ENCODE measurements at places on chromosomes 6 and 20.

- DNase-seq = no peak
These were observed 154.3 kb upstream of the RPS6KA2 start for GRCh38 chr6:166781331-166781730.

DNA sequence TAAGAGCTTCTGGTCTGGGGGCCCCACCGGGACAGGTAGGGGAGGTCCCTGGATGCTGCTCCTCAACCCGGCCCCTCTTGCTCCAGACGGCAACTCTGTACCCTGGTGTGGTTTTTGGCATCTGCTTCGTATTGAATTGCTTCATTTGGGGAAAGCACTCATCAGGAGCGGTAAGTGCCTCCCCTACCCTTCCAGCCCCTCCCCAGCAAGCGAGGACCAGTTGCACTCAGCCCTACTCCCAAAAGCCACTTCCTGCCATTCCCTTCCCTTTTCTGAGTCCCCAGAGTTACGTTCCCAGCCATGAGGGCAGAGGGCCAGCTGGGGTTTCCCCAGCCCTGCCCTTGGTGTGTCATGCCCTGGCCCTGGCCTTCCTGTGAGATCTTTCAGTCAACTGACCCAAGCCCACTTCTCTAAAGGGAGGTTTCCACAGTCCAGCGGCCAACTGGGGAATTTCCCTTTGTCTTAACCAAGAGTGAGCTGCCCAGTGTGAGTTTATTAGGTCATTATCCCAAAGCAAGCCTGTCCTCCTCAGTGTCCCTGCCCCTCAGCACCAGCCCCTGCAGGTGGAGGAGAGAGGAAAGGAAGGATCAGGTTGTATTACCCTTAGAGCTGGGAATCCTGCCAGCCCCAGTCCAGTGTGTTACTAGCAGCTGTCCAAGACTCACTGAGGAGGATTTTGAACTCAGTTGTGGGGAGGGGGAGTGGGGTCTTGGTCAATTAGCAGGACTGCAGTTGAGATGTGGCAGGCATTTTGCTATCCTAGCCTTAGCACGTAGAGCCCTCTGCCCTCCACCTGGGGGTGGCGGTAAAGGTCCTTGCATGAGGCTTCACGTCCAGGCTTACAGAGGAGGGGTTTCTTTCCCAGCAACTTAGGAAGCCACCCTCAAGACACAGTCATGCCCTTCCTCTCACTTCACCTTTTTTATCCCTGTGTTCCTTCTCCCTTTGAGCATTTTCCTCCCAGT lies 45.8 kb downstream of the TM9SF4 start:
- no peak for DNase-seq

DNA sequence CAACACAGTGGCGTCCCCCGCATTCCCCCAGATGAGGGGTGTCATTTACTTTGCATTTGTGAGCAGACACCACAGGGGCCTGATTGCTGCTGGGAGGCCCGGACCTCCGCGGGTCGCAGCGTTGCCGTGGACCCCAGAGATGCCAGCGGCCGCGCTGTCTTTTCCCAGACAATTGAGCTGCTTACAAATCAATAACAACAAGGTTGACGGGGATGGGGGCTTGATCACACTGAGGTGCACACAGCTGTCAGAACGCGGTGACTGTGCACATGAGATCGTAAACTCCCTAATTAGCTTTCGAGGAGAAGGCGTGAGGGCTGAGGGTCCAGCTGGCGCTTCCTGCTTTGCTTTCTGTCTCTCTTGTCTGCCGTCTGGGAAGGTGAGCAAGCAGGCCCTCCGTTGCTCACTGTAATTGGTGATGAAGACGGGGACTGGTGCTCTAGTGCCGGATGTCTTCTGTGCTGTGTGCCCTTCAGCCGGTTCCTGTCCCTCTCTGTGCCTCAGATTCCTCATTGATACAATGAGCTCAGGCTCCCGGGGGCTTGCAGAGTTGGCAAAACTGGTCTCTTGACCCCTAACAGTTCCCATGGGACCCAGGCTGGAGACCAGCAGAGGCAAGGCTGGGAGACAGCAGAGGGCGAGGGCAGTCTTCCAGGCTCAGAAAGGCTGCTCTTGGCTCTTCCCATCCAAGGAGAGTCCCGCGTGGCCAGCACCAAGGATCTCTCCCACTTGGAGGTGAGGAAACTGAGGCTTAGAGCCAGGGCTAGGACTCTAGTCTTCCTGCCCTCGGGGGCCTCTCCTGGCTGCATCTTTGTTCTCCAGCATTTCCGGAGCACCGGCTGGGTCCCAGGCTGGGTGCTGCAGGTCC lies 126.0 kb upstream of the PMEPA1 start:
- no peak for DNase-seq

DNA sequence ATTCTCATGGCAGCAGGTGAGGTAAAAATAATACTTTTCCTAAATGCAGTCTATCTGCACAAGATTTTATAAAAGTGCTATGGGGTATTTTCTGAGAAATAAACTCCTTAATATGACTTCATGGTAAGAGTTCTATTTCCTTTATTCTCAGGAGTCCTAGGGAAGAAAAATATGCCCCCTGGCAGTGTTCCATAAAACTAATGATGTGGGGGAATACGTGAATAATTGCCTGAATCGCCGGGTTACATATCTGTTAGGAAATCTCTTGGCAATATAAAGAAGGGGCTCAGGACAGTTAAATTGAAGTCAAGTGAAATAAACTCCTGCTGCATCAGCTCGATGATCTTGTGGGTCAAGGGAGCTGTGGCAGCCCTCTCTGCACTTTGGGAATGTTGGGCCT lies 229.7 kb downstream of the MAFB start:
- DNase-seq = no peak

- DNase-seq = no peak
These were observed 193.0 kb downstream of the GJA10 start for GRCh38 chr6:90087106-90087833.

- DNase-seq = no peak
These were observed 94.1 kb downstream of the PRDM1 start for GRCh38 chr6:106180208-106180607.

DNA sequence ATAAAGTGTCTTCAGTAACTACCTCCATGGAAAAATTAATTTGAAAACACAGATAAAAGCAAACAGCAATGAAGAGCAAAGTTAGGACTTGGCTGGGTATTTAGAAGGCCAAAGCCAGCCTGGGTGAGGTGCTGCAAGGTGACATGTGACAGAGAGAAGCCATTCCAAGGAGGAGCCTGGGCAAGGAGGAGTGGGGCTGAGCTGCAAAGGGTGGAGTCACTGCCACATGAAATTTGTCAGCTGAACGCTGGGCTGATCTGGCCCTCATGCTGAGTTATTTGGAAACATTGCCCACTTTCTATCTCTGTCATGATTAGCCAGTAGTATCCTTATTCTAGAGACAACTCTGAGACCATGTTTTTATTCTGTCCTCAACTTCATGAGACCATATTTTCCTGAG lies 76.3 kb downstream of the PERP start:
- DNase-seq = no peak

DNA sequence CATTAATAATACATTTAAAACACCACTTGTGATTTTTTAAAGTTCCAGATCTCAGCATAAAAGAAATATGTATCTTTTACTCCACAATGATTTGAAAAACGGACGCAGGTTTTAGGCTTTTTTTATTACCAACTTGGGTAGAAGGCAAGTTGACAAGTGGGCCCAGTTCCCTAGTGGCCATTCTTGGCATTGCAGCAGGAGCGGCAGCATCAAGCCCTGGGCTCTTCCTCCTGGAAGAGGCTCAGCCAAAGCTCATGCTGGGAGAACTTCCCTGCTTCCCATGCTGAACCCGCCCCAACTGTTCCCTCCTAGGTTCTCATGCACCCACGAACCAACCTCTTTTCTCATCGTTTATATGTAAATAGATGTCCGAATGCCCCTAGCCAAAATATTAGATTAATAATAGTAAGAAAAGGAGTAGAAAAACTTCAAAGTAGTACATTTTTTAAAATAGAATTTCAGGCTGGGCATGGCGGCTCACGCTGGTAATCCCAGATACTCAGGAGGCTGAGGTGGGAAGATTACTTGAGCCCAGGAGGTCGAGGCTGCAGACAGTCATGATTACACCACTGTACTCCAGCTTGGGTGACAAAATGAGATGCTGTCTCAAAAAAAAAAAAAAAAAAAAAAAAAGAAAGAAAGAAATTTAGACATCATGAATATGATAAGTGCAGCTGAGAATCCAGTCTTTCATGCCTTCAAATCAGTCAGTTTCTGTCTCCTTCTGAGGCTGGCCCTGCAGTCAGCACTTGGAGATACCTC lies 18.2 kb upstream of the MYB start:
- no peak for DNase-seq

GRCh38 chr6:43715056-43715788 lies 27.6 kb upstream of the MRPS18A start:
- DNase-seq = no peak

DNA sequence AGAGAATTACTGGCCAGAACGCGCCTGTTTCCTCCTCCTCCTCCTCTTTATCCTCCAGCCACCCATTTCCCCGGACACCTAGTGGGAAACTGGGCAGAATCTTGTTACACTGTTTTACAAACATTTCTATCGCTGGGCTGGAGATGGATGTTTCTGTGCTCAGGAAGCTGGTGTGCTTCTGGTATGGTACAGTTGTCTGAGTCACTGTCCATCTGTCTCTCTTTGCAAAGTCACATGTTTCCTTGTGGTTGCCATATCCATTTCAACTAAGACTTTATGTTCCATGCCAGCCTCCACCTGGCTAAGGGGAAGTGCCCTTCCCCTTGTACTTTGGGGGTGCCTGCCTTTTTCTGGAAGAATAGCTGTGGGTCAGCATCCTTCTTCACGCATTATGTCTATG lies 52.9 kb upstream of the SLC22A16 start:
- DNase-seq = no peak

DNA sequence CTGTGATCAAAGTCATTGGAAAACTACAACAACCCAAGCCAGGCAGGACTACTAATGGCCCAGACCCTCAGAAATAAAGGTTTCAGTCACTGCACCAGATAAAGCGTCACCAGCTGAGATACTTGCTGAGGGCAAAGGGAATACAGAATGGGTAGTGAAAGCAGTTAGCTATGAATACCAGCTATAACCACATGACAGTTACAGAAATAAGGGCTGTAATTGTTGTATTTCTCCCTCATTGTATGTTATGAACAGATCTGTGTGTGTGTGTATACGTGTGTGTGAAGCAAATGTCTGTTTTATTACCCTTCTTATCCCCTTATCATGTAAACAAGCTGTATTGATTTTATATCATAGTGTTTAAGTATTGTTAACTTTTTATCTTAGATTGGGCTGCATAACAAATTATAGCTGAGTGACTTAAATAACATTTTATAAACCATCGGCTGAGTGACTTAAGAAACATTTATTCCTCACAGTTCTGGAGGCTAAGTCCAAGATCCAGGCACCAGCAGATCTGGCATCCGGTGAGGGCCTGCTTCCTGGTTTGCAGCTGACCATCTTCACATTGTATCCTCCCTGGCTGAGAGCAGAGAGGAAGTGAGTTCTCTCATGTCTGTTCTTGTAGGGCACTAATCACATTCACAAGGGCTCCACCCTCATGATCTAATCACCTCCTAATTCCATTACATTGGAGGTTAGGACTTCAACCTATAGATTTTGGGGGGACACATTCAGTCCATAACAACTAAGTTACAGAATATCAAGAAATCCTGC lies 46.0 kb upstream of the VSX1 start:
- no peak for DNase-seq

- DNase-seq = no peak
These were observed 292.9 kb upstream of the ZFP64 start for GRCh38 chr20:52484438-52484837.

DNA sequence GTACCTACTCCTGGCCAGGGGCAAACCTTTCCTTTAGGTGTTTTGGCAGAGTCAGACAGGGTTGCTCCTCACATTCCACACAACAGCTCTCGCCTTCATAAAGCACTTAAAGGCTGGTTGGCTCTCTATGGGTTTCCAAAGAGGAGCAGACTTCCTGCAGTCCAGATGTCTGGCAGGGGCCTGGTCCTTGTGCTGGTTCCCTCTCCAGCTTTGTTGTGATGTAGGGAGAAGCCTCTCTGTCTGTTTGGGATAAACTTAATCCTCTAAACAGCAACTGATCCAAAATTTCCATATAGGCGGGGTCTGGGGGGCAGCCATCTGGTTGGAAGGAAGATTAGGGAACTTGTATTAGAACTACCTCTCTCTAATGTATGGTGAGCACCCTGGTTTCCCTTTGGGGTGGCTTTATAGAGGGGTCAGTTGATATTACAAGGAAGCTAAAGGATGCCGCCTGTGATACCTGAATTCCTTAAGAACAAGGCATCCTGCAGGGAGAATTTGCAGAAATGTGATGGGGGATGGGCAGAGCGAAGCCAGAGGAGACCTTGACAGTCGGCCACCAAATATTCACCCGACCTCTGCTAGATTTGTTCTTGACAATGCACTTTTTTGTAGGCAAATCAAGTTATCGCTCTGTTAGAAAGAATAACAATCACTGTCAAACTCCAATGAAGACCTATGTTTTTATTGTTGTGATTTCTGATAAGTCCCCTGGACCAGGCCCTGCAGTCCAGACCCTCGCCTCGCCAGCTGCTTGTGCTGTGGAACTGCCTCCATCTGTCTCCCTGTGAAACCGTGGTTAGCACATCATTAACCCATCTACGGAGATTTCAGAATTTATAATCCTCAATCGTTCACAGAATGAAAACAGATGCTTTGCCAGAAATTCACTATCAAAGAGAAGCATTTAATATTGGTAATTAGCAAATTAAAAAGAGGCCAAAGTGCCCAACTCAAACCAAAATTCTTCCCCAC lies 94.0 kb upstream of the RALGAPA2 start:
- DNase-seq = no peak

- no peak for DNase-seq
These were observed 168.4 kb upstream of the UST start for GRCh38 chr6:148578489-148578814.

DNA sequence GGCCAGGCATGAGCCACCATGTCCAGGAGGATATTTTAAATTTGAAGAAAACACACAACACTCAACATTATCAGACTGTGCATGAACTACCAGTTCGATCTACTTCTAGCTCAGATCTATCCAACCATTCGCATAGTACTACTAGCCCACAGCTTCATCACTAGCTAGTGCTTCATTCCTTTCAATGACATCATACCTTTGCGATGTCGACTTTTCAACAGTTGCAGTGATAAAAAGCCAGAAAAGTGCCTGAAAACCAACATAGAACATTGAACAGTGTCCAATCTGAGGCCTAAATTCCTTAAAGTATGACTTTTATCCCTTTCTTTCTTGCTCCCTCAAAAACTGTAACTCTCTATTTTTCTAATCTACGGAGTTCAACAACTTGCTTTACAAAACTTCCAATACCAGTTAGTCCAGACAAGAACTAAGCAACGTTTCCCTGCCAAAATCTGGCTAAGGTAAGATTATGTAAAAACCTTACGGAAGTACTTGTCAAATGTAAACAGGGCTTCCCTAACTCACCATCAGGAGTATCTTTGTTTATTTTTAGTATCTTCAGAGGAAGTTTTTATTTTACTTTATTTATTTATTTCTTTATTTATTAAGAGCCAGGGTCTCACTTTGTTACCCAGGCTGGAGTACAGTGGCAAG lies 434.0 kb upstream of the JARID2 start:
- no peak for DNase-seq

- no peak for DNase-seq
These were observed 22.1 kb downstream of the ZKSCAN3 start for GRCh38 chr6:28371706-28372451.

- DNase-seq = no peak
These were observed 10.5 kb downstream of the SNAI1 start for GRCh38 chr20:49993301-49993751.

All from stimulated activated CD8-positive, alpha-beta memory T cell treated with anti-CD3 and anti-CD28 coated beads, Interleukin-12 subunit alpha, Interleukin-12 subunit beta, amount 100 ng/mL, for 4 hours (primary cell).